ENCODE measurements at places on chromosomes 11 and 22.
A peak's percentile ranks its signal among the peaks of the same experiment; 100 is the strongest.

- DNase-seq = no peak
Observed at GRCh38 chr22:19704355-19705015, 9.8 kb upstream of the SEPTIN5 start.

GRCh38 chr22:24109649-24110048, 71.6 kb upstream of the SUSD2 start:
- no peak for DNase-seq

DNA sequence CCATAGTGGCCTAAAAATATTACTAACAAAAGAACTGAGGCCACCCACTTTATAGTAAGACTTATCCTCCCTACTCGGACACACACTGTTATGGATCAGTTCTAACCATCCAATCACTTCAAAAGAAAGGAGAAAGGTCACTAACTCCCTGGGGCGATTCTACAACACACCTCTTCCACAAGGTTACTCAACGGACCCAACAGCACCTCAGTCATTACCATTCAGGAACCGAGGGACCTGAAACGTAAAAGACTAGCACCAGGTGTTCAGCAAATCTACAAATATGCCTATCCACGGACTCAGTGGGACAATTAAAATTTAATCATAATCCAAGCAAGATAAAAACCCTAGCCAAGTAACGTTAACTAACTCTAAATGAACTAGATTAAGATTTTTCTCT, 1.6 kb downstream of the HNRNPUL2 start:
- no peak for DNase-seq

DNA sequence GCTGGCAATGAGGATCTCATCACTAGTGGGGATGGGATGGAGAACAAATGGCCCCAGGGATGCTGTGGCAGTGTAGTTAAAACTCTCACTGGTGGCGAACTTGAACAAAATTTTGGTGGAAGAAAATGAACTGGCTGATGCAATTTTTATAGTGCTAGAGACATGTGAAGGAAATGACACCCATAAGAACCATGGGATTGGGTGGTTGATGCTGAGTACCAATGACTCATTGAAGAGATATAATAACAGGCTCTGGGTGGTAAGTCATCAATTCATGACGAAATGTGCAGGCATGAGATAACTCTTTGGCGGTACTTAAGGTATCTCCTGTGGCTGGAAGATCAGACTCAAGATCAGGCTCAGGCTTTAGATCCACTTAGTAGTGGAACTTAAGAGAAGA, 172.9 kb upstream of the DDI1 start:
- no peak for DNase-seq

DNA sequence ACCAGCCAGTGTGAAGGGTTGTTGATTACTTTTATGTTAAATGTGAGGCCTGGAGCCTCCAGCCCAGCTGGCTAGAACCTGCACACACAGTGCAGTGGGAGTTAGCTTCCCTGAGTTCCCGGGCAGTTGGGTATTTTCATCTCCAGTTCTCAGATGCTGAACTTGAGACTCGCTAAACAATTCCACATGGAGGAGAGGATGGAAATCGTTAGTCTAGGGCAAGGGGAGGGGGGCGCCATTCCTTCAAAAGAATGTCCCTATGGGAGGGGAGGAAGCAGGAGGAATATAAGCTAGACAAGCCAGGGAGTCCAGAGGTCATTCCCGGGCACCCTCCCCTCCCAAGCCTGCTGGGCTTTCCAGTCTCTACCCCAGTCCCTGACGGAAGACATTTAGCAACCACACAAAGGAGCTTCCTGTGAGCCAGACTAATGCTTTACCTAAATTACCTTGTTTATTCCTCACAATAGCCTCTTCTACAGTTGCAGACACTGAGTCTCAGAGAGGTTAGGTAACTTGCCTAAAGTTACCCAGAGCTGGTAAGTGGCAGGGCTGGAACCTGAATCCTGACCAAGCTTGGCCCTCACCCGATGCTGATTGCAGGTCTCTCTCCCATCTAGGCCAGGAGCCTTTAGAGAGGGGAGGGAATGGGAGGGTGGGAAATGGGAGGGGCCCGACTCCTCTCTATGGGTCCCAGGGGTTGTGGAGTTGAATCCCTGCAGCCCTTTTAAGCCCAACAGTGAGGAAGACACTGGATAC, 1.9 kb upstream of the TSKU start:
- DNase-seq = no peak

- DNase-seq = no peak
Observed at GRCh38 chr11:47502767-47503166, 50.2 kb downstream of the CELF1 start.

DNA sequence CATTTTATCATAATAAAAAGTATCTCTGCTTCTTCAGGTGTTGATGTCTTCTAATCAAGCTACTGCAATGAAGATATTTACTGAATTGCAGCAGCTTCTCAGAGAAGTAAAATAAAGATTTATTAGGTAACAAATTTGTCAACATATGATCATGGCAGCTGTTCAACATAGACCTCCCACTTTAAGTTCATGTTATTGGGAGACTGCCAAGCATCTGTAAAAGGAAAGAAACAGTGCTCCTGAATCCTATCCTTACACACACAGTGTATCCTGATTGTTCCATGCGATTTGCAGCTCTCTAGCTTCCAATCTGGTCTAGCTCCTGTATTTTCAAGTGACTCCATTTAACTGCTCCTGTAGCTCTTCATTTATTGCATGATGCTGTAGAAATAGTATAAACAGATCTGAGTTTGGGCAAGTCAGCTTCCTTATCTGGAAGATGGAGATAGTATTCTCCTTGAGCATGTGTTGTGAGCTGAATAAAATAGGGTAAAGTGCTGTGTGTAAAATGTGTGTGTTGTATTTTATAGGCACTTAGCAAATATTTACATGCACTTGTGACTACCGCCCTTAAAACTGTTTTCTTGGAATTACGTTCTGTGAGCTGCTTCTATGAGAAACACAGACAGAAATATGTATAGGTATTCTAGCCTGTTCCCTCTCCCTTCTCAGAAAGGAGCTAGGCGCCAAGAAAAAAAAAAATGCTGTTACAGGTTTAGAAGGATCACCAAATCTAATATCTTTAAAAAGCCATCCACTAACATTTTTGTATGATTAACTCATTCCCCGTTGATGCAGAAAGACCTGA, 290.6 kb downstream of the JRKL start:
- DNase-seq = no peak

DNA sequence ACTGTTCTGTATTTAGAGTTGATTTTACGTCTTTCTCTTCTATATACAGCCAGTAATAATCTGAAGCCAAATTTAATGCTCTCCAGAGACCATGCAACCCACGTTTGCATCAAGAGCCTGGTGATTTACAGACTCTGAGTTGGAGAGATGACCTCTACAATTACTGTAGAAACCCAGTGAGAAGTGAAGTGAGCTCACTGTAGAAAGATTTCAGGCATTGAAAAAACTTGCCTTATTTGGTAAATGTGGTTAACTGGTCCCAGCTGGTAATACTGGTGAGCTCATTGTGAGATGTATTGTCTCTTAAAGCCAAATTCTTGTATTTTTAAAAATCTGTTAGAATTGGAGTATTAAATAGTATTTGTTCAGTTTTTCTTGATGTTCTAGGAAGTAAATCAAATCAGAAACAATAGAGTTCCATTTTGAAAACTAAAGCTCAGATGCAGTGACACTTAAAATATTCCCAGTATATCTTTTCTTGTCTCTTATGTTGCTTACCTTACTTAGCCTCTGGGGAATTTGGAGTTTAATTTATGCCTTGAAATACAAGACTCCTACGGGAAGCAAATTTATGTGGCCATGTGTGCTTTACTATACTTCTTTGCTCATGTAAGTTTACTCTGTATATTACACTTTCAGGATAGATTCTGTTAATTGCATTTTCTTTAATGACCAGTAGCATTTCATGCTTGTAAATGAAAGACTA, 189.9 kb downstream of the ARHGAP42 start:
- DNase-seq = no peak

DNA sequence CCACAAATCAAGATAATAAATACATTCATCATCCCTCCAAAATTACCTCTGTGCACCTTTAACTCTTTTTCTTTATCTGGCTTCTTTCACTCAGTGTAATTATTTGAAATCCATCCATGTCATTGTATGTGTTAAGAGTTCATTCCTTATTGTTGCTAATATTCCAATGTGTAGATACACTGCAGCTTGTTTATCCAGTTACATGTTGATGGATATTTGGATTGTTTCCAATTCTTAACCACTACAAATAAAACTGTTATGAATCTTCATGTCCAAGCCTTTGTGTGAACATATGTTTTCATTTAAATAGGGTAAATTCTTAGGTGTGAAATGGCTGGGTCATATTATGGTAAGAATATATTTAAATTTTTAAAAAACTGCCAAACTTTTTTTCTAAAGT, 323.3 kb upstream of the NCAM1 start:
- DNase-seq = no peak

DNA sequence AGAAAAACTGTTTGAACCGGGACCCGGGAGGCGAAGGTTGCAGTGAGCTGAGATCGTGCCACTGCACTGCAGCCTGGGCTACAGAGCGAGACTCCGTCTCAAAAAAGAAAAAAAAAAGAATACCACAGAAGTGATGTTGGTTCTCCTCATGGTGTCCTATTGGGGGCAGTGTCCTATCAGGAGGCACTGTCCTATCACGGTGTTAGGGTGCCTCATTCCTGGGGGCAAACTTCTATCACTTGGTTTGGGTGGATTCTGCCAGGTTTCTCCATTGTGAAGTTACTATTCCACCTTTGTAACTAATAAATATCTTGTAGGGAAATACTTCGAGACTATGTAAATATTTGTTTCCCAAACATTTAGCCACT, 19.6 kb downstream of the PRR14L start:
- no peak for DNase-seq

GRCh38 chr11:27081056-27081455, 40.4 kb downstream of the BBOX1 start:
- DNase-seq = no peak

- DNase-seq = peak; percentile 60
Observed at GRCh38 chr11:9506489-9507276, 45.9 kb downstream of the ZNF143 start.

Data from naive thymus-derived CD8-positive, alpha-beta T cell (primary cell).